ENCODE measurements at places on chromosomes 4 and X. TPM values are rescaled to one million over a fixed set of nuclear protein-coding genes. Genes with fewer than 3 reads are reported as not detected.

Gene FAM47B
- not detected for polyA plus RNA-seq

Gene TASL
- polyA plus RNA-seq = 0.48 TPM

DNA sequence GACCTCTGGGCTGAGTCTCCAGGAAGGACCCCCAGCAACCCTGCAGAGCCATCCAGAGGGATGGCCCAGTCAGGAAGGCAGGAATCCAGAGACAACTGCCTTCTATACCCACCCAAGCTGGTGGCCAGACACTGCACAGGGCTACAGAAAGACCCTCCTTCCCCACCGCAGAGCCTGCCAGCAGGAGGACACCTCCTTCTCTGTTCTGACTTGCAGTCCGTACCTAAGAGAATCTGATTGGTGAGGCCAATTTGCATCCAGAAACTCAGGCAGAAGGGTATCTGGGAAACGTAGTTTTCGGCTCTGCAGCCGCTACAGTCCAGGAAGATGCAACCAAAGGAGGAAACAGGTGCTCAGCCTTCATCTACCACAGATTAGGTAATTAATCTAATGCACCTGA is 155.4 kb upstream of the FRG1 start:
- DNase-seq = no peak

Gene NXF2
- not detected for polyA plus RNA-seq

DNA sequence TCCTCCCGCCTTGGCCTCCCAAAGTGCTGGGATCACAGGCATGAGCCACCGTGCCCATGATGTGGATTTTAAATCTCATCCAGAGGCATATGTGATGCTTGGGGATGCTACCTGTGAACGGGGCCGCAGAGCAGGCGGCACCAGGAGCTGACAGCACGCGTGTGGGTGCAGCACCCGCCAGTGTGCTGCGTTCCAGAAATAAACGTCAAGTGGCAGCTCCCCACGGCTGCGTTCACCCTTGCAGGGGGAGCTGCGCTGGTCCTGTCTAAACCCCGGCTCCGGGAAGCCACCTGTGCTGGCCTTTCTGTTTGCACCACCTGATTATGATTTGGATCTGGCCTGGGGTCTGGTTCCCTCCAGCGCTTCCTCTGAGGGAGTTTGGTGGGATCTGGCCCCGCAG is 77.8 kb downstream of the SORCS2 start:
- DNase-seq = no peak

Gene GYPA
- polyA plus RNA-seq = not detected

DNA sequence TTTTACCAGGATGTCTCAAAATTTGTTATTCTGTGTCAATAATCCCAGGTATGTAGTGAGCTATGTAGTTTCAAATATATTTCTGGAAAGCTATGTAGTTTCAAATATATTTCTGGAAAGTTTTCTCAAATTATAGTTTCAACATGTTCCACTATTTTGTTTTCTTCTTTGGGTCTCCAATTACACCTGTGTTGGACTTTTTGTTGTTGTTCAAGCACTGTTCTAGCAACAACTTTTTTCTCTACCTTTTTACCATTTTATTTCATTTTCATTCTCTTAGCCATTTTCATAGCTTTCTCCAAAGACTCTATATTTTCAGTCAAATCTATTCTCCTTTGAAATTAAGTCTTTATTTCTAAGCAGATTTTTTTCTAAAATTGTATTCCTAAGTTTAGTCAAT is 88.4 kb downstream of the LCORL start:
- DNase-seq = no peak

- no peak for DNase-seq
Observed at GRCh38 chr4:8378101-8378724, 62.3 kb downstream of the ACOX3 start.

DNA sequence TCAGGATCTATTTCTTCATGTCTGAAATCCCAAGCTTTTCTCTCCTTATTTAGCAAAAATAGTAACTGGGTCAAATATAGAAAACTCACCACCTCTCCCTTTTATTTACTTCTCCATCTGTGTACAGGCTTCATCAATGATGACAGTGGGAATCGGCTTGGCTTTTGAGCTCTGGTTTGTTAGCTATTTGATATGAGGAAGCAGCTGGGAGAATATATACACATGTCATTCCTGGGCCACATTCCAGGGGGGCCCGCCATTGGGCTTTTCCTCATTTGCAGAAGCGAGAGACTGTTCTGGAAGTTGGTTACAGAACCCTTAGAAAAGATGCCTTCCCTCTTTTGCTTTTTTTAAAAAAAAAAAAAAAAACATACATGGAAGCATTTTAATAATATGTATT is 107.4 kb upstream of the F9 start:
- DNase-seq = no peak

Gene BEX4
- polyA plus RNA-seq = 68.9 TPM

Gene STBD1
- 22.5 TPM for polyA plus RNA-seq

- DNase-seq = no peak
Observed at GRCh38 chrX:17187136-17187756, 187.8 kb upstream of the NHS start.

GRCh38 chrX:70456256-70456655 is 11.6 kb downstream of the DLG3 start:
- no peak for DNase-seq

- DNase-seq = no peak
Observed at GRCh38 chr4:176549161-176549865, 229.5 kb downstream of the SPCS3 start.

Gene FGFBP1
- 0.16 TPM for polyA plus RNA-seq

- no peak for DNase-seq
Observed at GRCh38 chr4:151325111-151325948, at the start of gene SH3D19. Gene SH3D19 (minus strand): TSS chr4:151325605. CDS start chr4:151325352, 253 bp downstream.

Gene FAM47A
- not detected for polyA plus RNA-seq

DNA sequence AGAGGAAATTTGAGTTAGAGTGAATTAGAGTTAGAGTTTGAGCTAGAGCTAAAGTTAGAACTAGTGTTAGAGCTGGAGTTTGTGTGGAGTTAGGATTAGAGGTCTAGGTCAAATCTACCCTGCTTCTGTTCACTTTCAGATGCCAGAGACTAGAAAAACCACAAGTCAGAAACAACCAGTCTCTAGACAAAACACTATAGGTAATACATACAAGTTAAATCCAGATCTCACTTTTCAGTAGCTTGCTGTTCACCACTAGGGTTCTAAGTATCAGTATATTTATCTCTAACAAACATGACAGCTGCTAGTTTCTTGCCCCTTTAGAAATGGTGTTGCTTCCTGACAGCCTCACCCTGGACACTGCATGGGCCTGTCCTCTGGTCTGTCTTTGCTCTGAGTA is 300.7 kb downstream of the ARAP2 start:
- DNase-seq = no peak

- no peak for DNase-seq
Observed at GRCh38 chr4:3877236-3877635, 111.1 kb downstream of the ADRA2C start.

- no peak for DNase-seq
Observed at GRCh38 chr4:73392936-73393335, 11.2 kb upstream of the ALB start.

DNA sequence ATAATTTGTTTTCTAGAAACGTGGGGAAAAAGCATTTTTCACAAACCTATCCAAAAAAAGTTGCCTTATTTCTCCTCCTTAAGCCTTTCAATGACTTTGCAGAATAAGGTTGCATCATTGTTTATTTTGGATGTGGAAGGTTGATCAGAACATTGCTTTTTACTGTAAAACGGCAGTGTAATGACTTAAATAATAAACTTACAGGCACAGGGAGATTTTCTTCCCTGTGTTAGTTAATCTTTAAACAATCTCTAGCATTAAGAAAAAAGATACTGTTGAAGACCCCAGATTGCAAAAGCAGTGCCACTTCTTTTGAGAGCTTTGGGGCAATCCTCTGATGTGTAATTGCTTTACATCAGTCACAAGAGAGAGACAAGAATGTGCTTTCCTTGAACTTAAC is 153.4 kb downstream of the ARX start:
- DNase-seq = no peak

GRCh38 chr4:3744901-3745300 is 21.3 kb upstream of the ADRA2C start:
- no peak for DNase-seq

DNA sequence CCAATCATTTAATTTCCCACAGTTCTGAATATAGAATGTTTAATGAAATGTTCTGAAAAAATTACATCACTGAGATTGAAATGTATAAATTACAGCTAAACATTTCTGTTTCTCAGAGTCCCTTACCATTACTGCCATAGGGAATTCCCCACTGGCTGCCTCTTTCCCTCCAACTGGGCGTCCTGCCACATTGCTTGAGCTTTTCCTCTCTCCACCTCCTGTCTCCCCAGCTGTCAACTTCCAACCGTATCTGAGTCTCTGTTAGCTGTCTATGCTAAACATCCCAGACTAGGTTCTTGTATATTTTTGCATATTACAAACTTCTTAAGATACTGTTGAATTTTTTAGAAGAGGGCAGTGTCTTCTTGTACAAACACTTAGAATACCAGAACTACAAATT is 407.3 kb upstream of the SLIT2 start:
- no peak for DNase-seq

GRCh38 chr4:41323706-41324105 is 67.0 kb downstream of the UCHL1 start:
- no peak for DNase-seq

DNA sequence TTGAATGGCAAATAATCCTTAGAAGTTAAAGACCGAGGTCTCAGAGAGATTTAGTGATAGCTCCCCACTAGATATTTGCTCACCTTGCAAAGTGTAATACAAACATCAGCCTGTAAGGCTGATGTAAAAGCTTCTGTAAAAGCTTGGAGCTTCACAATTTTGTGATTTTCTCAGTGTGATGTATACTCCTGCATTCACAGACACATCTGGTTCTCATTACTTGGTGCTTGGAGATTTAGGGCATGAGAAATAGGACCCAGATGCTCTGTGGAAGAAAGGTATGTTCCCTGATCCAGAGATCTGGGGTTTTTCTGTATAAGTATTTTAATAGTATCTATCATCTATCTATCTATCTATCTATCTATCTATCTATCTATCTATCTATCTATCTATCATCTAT is 1664.3 kb downstream of the C4orf33 start:
- DNase-seq = no peak

DNA sequence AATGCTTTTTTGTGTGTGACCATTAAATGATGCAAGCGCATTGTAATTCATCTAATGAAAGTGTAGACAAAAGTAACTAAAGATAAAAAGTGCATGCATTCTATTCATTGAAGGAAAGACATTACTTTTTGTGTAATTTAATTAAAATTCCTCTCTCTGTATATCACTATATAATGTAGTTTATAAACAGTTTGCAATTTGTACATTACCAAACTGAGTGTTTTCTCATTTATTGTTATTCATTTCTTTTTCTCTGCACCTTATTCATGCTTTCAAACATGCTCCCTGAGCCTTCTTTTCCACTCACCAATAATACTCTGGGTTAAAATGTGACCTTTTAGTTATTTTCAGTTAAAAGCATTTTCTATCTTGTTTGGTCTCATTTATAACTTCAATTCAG is 713.7 kb upstream of the AADAT start:
- DNase-seq = no peak
